ENCODE measurements at places on chromosomes 11 and 22.

DNA sequence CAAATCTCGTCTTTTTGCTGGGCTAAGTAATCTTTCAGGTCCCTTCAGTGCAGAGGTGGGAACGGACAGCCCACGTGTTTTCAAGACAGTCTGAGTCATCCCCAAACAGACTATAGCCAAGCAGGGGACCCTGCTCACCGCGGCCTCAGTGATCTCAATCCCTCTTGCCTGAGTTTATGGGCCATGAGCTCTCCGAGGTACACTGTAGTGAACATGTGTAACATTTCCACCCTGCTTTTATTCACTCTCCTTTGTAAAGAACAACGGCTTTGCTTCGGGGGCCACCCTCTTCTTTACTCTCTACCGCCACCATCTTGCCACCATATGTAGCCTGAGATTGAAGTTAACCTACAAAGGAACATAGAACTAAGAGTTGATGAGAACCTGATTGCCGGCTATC is 11.5 kb upstream of the KCTD14 start:
- no peak for DNase-seq

DNA sequence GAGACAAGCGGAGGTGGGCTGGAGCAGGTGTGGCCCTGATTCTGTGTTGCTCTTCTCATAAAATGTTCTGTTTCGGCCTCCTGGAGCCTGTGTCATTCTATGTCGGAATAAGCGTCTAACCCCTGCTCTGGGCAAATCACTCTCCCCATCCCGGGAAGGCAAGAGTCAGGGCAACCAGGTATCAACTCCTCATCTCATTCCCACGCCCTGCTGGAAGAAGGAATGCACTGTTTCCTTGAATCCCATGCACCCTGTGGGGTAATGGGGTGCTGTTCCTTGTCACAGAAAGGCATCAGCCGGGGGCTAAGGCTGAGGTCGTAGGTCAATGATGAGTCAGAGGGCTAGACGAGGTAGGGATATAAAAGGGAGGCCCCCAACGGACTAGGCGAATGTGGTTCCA is 2.6 kb downstream of the FAM180B start:
- no peak for DNase-seq

- DNase-seq: no peak
Measured at GRCh38 chr11:48077251-48077650, 96.9 kb downstream of the PTPRJ start.

- no peak for DNase-seq
Measured at GRCh38 chr11:37978647-37979046, 1380.6 kb upstream of the RAG2 start.

Data from urothelium cell line (cell line).